ENCODE measurements at places on chromosomes 7 and 10. TPM values are rescaled to one million over a fixed set of nuclear protein-coding genes. Genes with fewer than 3 reads are reported as not detected.

DNA sequence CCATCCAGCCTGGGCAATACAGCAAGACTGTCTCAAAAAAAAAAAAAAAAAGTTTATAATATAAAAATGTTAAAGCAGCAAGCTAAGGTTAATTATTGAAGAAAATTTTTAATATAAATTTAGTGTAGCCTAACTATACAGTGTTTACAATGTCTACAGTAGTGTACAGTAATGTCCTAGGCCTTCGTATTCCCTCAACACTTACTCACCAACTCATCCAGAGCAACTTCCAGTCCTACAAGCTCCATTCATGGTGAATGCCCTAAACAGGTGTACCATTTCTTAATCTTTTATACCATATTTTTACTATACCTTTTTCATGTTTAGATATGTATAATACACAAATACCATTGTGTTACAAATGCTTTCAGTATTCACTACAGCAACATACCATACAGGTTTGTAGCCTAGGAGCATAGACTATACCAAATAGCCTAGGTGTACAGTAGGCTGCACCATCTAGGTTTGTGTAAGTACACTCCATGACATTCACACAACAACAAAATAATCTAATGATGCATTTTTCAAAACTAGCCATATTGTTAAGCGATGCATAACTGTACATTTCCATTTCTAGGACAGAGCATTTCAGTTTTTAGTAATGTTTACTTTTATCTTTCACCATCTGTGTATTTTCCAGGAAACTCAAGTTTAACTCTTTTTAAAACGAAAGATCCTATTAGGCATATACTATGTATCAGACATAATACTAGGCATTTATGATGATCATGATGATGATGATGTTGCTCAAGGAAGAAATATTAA lies 43.3 kb downstream of the CNOT4 start:
- peaks cover under 1% of the 10 kb centered on the region for H3K4me1 ChIP-seq
- H3K27me3 ChIP-seq: no peaks in the 10 kb centered on the region
- H3K36me3 ChIP-seq: no peaks in the 10 kb centered on the region
- no peak overlapping the region for H3K27ac ChIP-seq

- H3K36me3 ChIP-seq: no peaks in the 10 kb centered on the region
- H3K4me1 ChIP-seq: peaks cover 4% of the 10 kb centered on the region
- no peak overlapping the region for H3K27ac ChIP-seq
- no peak for DNase-seq
- H3K4me3 ChIP-seq: no peak overlapping the region
These were observed 22.0 kb downstream of the UMAD1 start for GRCh38 chr7:7662527-7662926.

DNA sequence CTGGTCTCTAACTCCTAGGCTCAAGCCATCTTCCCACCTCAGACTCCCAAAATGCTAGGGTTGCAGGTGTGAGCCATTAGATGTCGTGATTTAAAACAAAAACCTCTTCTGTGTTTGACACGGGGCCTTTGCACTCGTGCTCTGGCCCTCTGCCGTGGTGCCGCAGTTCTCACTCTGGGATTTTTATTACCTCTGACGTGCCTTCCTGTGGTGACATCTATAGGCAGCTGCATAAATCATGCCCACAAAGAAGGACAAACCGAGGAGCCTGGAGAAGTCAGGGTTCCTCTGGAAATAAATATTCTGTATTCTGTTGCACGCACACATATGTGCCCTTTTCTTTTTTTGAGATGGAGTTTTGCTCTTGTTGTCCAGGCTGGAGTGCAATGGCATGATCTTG lies 25.9 kb upstream of the OCM start:
- DNase-seq: no peak
- no peaks in the 10 kb centered on the region for H3K36me3 ChIP-seq
- H3K27me3 ChIP-seq: no peaks in the 10 kb centered on the region
- H3K27ac ChIP-seq: no peak overlapping the region
- no peaks in the 10 kb centered on the region for H3K4me1 ChIP-seq
- no peak overlapping the region for H3K4me3 ChIP-seq

The NUTM2E gene
- 0.37 TPM for total RNA-seq

DNA sequence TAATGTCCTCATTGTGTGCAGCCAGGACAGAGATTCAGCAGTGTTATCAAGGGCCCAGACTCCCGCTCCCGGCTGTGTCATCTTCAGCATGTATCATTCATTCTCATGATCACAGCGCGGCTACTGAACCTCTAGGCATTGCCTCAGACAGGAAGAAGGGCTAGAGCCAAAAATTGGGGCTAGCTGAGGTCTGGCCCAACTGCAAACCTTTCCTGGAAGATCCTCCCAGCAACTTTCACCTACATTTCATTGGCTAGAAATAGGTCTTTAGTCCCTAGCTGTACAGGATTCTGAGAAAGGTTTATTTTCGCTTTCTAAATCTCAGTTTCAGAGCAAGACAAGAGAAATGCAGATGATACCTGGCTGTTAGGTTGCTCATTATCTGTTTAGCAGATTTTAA lies 81.9 kb downstream of the CREM start:
- no peak overlapping the region for H3K4me3 ChIP-seq
- H3K4me1 ChIP-seq: peaks cover 5% of the 10 kb centered on the region
- no peak for DNase-seq
- H3K27ac ChIP-seq: no peak overlapping the region

- H3K4me3 ChIP-seq: no peak overlapping the region
- no peaks in the 10 kb centered on the region for H3K36me3 ChIP-seq
- no peak for DNase-seq
- no peak overlapping the region for H3K27ac ChIP-seq
These were observed 52.5 kb upstream of the SH2B2 start for GRCh38 chr7:102234131-102234530.

DNA sequence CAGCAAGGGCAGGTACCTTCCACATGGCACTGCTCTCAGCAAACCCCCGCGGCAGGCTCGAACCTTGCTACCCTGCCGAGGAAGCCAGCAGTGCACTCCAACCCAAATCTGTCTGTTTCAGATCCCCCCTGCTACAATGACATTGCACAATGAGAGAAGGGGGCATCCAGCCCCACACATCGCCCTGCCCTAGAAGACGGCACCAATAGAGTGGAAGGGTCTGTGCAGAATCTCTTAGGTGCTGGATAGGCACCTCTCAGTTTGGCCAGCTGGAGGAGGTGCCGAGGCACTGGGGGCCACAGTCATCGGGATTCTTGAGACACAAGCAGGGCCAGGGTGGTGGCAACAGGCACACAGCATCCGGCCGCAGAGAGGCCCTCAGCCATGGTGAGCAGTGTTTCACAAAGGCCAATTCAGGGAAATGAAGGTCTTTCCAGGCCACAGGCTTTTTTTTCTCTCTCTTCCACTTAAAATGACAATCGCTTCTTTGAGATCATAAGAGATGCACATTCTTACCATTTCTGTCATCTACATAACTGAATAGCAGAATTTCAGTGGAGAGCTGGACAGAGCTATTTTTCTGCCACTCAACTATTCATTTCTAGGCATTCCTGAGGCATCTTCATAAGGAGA lies 281.3 kb downstream of the TNS3 start:
- no peaks in the 10 kb centered on the region for H3K36me3 ChIP-seq
- no peak overlapping the region for H3K4me3 ChIP-seq
- H3K4me1 ChIP-seq: no peaks in the 10 kb centered on the region
- H3K27me3 ChIP-seq: no peaks in the 10 kb centered on the region
- DNase-seq: no peak
- H3K27ac ChIP-seq: no peak overlapping the region

The RNF32 gene
- total RNA-seq: 1.4 TPM

The ENTPD1 gene
- total RNA-seq: 8.9 TPM

GRCh38 chr10:6269953-6270867 lies 67.5 kb downstream of the PFKFB3 start:
- no peaks in the 10 kb centered on the region for H3K36me3 ChIP-seq
- DNase-seq: no peak
- H3K4me3 ChIP-seq: no peak overlapping the region

GRCh38 chr10:6926971-6927370 lies 346.9 kb upstream of the PRKCQ start:
- H3K27me3 ChIP-seq: no peaks in the 10 kb centered on the region
- H3K4me3 ChIP-seq: no peak overlapping the region
- no peaks in the 10 kb centered on the region for H3K4me1 ChIP-seq
- no peaks in the 10 kb centered on the region for H3K36me3 ChIP-seq
- no peak overlapping the region for H3K27ac ChIP-seq
- no peak for DNase-seq

- H3K36me3 ChIP-seq: no peaks in the 10 kb centered on the region
- DNase-seq: no peak
- H3K27me3 ChIP-seq: no peaks in the 10 kb centered on the region
These were observed 314.6 kb downstream of the FRMD4A start for GRCh38 chr10:14016011-14016536.

All from hepatocyte (in vitro differentiated cells).